AG08395 (cell line): ENCODE measurements at places on chromosomes 2 and 18.

DNA sequence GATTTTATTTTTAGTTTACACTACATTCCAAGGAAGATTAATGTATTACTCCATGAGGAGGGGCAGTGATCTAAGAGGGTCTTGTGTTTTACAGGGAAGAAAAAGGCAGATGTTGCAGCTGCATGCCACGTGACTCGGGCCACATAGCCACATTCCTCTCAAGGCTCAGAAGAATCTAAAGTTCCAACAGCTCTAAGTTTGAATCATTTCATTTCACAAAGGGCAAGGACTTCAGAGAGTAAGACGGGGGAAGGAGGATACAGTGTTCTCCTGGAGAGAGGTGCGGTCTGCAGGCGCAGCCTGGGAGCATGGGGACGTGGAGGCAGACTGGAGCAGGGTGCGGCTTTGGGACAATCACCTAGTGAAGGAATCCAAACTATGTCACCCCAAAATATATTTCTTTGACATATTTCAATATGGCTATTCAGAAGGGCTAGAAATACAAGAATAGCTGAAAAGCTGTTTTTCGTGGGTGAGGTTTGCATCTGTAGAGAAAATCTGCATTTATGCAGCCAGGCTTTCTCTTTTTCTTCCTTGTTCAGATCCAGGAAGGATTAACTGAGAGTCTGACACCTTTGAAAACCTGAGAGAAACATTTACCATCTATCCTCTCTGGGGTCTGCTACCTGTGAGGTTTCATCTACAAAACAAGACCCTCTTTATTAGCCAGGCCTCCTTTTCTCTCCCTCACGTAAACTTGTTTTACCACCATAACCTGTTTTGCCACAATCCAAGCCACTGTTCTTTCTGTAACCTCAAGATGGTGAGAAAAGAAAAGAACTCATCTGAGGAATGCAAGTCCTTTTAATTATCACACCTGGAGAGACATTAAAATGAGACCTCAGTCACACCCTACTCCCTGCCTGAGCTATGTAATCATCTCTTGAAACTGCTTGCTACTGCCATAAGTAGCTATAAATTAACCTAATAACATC lies 165.1 kb upstream of the NDUFV2 start:
- peak; percentile 18 for DNase-seq

GRCh38 chr18:59646963-59647307 lies 50.3 kb downstream of the CCBE1 start:
- peak; percentile 46 for DNase-seq

DNA sequence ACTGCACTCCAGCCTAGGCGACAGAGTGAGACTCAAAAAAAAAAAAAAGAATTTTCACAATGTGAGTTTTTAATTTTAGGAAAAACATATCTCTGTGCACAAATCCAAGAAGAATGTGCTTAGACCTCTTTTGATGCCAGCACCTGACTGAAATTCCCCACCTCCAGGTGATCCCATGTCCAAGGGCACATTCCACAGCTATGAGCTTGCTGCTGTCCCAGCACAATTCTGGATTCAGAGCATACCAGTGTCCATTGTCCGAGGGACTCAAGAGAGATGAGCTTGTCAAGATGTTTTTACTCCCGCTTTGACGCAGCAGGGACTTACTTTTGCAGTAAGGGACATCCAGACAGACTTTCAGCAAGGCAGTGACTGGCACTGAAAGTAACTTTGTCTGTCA lies 489.1 kb upstream of the ACVR2A start:
- no peak for DNase-seq

DNA sequence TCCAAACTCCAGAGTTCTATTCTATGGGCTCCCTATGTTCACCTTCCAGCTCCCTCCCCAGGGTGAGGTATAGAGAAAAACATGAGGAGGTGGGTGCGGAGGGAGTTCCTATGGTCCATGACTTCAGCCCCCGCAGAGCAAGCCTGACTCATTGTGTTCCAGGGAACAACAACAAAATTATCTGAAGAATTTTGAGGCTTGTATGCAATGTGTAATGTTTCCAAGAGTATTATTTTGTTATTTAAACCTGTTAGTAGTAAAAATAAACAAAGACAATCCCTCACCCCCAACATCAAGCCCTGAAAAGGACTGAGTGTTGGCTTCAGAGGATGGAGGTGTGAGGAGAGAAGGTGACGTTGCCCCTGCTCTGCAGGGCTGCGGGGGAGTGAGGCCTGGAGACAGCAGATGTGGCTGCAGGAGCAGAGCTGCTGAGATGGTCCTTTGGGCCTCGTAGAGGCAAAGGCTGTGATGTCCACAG lies 29.0 kb downstream of the LAMA3 start:
- DNase-seq, result peak; percentile 40

DNA sequence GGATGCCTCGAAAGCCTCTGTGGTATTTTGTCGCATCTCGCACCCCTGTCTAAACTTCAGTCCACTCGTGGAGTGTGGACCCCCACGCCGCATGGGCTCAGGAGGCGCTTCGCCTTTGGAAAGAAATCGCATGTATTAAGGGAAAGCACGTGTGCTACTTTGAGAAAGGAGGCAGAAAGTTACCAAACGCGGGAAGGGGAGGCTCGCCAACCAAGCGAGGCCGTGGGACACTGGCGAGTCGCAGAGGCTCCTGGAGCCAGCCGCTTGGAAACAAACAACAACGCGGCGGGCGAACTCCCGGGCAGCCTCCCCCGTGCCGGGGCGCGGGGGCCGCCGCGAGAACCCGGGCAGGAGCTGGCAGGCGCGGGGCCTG lies 455 bp upstream of the AGAP1 start:
- no peak for DNase-seq

- no peak for DNase-seq
These were observed 246.0 kb upstream of the UBE2E3 start for GRCh38 chr2:180734382-180734781.
